ENCODE measurements at places on chromosomes 6 and 20. TPM values are rescaled to one million over a fixed set of nuclear protein-coding genes. Genes with fewer than 3 reads are reported as not detected.

MAVS gene
- 10.5 TPM for polyA plus RNA-seq

GRIK2 gene
- polyA plus RNA-seq, result 0.30 TPM

- no peak for DNase-seq
Observed at GRCh38 chr6:149217466-149217888, 100.0 kb upstream of the TAB2 start.

DNA sequence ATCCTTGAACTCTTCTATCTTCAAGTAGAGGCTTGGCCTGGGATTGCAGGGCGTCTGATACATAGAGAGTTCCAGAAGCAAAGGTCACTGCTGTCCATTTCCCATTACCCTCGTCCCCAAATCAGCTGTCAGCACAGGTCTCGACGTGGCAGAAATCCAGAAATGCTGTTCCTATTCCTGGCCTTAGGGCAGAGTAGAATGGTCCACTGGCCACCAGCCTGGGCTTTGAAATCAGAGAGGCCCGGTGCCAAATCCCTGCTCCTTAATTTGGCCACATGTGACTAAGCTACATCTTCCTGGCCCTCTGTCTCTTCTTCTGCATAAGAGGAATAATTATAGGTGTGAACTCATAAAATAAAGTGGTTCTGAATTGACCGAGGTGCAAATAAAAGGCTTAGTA is 40.9 kb upstream of the FAM83D start:
- DNase-seq, result no peak
